ENCODE measurements at places on chromosomes 7 and 10.

DNA sequence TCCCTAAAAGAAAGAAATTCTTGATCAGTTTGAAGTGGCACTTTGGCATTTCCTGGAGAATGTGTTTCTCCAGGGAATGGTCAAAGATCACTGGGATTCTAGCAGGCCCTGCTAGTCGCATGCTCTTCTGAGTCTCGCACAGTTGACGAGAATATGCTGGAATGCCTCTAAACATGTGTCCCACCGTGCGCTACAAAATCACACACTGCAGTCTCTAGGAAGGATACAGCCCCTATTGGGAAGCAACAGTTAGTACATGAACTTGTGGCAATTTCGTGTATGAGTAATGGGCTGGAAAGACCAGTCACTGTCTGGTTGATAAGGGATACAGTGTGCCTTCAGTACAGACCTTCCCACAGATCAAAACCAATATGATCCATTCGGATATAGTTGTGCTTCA lies 257.9 kb downstream of the PRPF18 start:
- no peak for DNase-seq

GRCh38 chr10:112209684-112210131 lies 26.1 kb upstream of the GPAM start:
- DNase-seq = peak; percentile 27

- DNase-seq = no peak
Observed at GRCh38 chr7:55515569-55516279, 56.6 kb downstream of the VOPP1 start.

GRCh38 chr10:51001587-51001986 lies 72.7 kb upstream of the PRKG1 start:
- peak; percentile 72 for DNase-seq

- peak; percentile 83 for DNase-seq
Observed at GRCh38 chr10:113704637-113705343, 25.1 kb downstream of the CASP7 start.

DNA sequence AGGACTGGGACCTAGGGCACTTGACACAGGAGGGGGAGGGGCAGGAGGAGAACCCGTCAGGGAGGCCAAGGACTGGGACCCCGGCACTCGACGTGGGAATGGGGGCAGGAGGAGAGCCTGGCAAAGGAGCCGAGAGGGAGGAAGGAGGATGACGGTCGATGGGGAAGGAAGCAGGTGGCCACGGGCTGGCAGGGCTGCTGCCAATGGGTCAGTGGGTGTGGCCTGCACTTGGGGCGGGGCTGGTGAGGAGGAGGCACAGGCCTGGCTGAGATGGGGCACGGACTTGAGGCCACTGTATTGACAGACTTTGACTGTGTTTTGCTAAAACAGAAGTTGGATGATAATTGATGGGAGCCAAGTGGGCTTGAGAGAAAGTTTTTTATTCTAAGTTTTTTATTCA lies 68.9 kb downstream of the RBM33 start:
- no peak for DNase-seq

- no peak for DNase-seq
Observed at GRCh38 chr7:148718431-148718830, 19.7 kb downstream of the CUL1 start.

DNA sequence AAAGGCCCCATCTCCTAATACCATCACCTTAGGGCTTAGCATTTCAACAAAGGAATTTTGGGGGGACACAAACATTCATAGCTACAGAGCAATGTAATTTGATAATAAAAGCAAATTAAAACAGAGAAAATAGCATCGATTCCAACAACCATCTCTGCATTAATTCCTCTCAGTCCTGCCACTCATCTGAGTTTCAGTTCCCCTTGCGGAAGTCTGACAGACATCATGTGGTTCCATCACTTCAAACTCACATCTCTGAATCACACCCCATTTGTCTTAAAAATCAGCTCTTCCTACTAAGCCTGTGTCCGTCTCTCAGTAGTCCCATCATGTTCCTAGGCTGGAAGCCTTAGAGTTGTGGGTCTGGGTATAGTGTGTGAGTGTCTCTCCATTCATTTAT lies 3.6 kb downstream of the ADCK2 start:
- no peak for DNase-seq

DNA sequence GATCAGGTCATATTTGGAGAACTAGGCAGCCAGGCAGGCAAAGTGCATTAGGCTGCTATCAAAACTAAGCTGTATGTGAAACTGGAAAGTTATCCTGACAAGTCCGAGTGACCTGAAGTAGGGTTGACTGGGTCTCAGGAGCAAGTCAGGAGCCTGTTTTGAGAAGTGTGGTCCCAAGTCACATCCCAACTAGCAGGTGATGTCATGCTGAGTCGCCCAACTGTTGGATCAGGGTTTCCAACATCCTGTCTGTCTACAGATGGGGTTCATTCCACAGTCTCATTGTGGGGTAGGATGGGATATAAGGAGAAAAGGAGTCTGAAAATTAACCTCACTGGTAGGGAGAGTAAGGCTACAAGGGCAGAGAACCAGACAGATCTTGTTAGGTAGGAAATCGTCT lies 27.0 kb downstream of the SLC26A4 start:
- no peak for DNase-seq

DNA sequence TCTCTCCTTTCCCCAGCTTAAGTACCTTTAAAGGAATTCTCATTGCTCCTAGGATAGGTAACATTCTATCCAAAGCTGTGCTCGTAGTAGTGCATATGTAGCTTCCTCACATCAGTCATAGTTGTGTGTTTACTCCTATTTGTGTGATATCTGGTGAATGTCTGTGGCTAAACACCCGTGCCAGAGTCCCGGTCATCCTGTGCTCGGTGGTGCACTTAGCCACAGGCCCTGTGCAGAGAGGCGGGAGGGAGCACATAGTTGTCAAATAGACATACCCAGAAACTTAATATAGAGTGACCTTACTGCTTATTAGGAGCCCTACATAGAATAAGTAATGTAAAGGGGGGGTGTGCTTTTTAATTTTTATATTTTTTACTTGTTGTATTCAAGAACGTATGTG lies 76.6 kb downstream of the RBM33 start:
- no peak for DNase-seq

DNA sequence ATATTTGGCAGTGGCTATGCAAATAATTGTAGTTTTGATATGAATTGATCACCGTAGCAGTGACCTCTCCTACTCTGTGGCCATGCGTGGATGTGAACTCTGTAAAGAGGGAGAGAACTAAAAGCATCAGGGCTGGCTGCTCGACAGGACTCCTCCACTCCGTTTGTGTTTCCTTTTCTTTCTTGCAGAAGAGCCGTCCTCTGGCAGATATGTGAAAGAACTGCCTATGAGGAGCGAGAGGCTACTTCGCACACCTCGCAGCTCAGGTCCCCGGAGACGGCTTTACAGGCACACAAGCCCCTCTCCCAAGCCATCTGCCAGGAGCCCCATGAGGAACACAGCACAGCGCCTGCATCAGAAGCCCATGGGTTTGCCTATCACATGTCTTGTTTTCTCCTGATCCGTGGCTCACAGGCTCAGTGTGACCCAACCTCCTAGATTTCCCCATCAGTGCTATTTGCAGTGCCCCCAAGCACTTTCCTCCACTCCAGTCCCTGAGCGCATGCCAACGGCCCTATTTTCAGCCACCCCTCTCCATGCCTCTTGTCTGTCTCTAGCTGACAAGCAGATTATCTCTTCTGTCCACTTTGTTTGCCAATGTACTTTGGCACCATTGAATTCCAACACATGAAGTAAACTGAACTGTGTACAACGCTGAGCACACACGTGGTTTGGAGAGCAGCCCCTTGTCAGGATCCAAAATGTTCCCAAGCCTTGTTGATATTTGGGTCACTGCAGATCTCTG lies 164.3 kb upstream of the AKR1E2 start:
- no peak for DNase-seq

DNA sequence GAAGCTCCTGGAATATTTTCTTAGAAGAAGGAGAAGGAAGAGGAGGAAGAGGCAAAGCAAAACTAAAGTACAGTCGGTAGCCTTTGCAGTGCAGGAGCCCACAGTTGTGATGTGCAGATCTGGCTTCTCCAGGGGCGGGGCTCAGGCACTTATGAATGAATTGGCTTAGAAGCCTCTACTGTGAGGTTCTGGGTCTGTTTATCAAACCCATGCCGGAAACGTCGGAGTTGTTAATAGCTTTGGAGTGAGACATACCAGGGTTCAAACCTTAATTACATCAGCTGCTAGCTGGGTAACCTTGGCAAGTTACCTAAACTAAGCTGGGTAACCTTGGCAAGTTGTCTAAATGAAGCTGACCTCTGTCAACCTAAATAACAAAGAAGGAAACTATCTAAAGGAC lies 89.3 kb upstream of the PITRM1 start:
- DNase-seq = no peak

DNA sequence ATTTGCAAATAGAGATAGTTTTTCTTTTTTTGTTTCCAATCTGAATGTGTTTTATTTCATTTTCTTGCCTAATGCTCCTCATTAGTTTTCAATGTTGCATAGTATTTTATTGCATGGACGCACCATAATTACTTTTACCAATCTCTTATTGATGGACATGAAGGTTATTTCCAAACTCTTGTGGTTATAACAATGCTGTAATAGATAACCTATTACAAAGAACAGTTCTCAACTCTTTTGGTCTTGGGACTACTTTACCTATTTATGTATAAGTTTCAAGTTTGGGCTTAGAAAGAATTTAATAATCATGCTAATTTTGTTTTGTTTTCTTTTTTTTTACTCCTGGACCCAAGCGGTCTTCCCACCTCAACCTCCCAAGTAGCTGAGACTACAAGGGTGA lies 7.0 kb downstream of the SHLD2 start:
- no peak for DNase-seq

DNA sequence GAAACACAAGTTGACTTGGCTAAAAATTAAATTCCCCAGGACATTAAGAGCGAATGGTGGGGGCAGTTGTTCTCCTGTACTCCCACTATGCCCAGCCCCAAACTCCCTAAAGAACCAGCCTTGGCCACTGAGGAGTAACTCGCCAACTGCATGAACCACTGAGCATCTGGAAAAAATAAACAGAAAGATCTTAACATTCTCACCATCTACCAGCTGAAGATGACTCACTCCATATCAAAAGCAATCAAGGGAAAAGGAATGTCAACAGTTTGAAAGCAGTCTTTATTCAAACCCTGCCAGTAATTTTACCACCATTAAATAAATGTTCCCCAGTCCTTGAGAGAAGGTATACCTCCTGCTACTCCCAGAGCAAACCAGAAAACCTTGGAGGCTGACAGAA lies 45.4 kb downstream of the CTTNBP2 start:
- DNase-seq = no peak

GRCh38 chr7:102935450-102936115 lies 22.8 kb downstream of the LRRC17 start:
- peak; percentile 43 for DNase-seq

DNA sequence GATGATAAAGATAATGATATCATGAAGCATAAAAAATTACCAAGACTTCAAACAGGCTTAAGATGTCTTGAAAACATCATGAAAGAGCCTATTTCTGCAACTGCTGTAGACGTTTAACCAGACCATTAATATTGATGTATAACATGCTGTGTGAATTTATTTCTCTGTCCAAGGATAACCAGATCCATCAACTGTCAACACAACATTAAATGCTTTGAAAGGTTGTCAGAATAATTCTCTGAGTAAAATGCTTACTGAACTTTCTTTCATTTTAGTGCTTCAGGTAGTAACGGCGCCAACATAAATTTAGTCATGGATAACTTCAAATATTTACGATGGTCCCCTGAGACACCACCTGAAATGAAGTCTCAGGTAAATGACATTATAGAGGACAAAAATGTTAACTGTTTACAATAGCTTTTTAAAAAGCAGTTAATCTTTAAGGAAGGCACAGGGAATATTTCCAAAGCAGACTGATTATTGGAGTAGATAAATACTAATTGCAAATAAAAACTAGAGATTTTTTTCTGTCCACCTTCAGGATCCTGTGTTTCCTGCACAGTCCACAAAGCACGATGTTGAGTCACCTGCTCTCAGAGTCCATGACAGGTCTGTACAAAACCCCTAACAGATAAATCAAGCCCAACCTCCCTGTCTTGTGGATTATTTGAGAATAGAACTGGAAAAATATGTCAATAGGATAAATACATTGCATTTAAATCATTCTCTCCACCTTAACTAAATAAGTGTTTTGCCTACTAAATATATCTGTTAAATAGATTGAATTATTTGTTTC lies 1213.2 kb downstream of the XPNPEP1 start:
- no peak for DNase-seq
